ENCODE measurements at places on chromosomes 7 and 10.

- no peak for DNase-seq
Measured at GRCh38 chr10:6657196-6657595, 77.1 kb upstream of the PRKCQ start.

DNA sequence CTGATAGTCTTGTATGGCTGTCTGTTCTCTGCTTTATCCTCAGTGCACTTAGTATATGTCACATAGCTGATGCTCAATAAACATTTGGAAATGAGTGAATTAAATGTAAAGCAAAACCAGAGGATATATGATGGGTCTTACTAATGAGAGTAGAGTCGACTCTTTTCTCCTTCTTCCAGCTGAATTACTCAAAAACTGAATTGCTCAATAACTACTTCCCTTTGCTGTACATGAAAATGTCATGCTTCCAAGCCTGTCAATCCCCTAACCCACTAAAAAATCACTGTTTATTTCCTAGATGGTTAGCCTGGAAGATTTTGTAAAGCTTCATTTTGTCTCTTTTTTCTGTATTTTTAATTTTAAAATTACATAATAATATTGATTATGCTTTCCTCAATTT, 88.0 kb downstream of the OR13A1 start:
- no peak for DNase-seq

DNA sequence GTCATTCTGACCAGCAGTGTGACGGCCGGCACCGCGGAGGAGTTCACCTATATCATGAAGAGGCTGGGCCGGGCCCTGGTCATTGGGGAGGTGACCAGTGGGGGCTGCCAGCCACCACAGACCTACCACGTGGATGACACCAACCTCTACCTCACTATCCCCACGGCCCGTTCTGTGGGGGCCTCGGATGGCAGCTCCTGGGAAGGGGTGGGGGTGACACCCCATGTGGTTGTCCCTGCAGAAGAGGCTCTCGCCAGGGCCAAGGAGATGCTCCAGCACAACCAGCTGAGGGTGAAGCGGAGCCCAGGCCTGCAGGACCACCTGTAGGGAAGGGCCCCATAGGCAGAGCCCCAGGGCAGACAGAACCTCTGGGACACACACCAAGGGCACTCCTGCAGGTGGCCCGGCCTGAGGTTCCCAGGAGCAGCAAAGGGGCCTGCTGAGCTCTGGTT, 9.0 kb downstream of the RBP3 start:
- no peak for DNase-seq

GRCh38 chr7:70856901-70857630, 274.9 kb upstream of the GALNT17 start:
- peak; percentile 32 for DNase-seq

DNA sequence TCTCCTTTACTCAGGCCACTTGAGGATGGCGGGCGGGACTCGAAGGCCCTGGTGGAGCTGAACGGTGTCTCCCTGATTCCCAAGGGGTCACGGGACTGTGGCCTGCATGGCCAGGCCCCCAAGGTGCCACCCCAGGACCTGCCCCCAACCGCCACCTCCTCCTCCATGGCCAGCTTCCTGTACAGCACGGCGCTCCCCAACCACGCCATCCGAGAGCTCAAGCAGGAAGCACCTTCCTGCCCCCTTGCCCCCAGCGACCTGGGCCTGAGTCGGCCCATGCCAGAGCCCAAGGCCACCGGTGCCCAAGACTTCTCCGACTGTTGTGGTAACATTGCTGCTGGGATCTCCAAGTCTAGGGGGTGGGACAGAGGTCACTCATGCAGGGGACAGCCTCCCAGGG, 65.7 kb downstream of the GTF2IRD1 start:
- DNase-seq = no peak

DNA sequence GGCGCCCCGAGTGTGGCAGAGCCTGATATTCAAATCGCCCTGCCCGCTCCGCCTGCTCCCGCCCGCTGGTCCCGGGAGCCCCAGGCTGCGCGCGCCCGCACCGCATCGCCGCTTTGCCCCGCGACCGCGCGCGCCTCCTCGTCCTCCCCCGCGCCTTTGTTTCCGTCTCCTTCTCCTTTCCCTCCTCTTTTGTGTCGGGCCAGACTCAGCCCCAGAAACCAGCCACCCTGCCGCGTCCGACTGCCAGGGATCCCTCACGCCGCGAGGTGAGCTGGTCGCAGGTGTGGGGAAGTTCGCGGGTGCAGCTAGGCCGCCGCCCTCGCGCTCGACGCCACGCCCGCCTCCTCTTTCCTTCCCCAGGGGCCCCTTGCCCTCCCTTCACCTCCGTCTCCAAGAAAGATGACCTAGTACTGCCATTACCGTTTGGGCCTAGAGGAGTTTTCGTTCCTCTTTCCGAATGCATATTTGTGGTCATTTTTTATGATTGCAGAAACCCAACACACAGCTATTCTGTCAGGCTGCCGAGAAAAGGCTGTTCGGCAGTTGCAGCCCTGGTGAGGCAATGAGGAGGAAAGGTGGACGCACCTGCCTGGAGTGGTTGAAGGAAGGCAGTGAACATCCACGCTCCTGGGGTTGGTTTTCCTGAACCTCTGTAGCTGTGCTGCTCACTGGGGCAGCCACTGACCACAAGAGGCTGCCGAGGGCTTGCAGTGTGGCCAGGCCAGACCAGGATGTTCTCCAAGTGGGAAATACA, 107.3 kb downstream of the SNX10 start:
- DNase-seq = peak; percentile 13

DNA sequence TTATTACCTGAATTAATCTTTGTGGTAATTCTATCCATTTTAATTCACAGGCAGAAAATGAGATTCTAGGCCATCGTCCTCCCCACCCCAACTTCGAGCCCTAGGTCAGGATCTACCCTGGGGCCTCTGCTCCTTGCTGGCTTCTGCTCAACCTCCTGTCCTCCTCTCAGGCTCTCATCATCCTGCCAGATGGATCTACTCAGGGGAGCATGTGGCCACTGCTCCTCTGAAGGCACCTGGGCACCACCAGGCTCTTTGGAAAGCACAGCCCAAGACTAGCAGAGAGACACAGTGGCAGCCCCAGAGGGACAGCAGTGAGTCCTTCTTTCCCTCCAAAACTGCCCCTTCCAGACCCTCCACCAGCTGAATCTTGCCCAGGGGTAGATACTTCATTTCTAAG, 248.2 kb downstream of the TCERG1L start:
- DNase-seq = no peak

- DNase-seq = no peak
Measured at GRCh38 chr7:155349601-155350331, 52.1 kb downstream of the INSIG1 start.

DNA sequence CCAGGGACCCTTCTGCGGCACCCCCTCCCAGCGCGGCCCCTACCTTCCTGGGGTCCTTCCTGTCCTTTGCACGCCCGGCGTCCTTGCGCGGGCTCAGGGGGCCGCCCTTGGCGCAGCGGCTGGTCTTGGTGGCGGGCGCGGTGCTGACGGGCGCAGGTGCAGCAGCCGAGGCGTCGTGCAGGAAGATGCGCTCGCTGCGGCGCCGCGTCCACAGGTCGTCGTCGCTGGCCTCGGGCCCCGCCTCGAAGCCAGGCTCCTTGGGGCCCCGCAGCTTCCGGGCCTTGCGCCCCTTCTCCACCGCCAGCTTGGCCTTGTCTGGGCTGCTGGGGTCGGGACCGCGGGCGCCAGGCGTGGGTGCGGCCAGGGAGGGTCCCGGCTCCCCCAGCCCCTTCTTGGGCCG, 49.8 kb downstream of the SLC29A4 start:
- no peak for DNase-seq

- no peak for DNase-seq
Measured at GRCh38 chr7:44172803-44173424, 16.3 kb downstream of the GCK start.

DNA sequence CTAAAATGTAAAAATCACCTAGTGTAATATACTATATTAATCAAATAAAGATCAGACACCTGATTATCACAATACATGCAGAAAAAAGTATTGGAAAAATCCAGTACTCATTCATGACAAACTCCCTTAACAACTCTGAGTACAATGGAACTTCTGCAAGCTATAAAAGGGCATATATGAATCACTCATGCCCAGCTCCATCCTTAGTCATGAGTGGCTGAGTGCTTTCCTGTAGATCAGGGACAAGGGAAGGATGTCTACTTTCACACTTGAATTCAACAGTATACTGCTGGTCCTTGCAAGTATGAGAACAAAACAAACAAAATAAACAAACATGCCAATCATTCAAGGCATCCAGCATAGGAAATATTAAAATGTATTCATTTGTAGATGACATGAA, 116.5 kb downstream of the ADARB2 start:
- DNase-seq = no peak

GRCh38 chr10:93081834-93082233, 8.1 kb downstream of the CYP26A1 start:
- DNase-seq = no peak

- DNase-seq = no peak
Measured at GRCh38 chr10:19142967-19143366, 94.4 kb downstream of the MALRD1 start.

GRCh38 chr7:101162551-101163278, 2.7 kb downstream of the VGF start:
- DNase-seq = no peak

DNA sequence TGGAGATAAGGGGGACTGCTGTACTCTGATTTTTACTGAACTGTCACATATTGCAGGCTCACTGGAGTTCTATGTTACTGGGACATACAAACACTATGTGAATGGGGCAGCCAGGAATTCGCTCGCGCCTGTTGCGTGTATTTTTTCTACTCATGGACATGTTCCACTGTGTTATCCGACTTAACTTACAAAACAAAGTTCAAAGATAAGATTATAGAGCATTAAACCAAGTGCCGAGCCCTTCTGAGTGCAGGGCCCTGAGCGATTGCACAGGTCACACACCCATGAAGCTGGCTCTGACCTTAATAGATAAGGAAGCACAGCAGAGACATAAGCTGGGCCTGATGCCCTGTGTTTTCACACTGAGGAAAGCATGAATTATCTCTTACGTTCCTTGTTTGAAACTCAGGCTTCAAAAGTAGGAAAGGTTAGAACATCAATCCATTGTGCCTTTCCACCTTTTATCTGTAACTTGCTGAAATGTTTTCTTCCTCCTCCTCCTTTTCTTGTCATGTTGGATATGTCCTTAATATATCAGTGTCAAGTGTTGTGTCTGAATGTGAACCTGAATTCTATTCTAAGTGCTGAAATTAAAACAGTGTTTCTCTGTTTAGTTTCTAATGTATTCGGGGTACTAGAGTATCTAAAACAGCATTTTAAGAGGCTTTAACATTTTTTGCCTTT, 273.8 kb downstream of the AUTS2 start:
- no peak for DNase-seq

DNA sequence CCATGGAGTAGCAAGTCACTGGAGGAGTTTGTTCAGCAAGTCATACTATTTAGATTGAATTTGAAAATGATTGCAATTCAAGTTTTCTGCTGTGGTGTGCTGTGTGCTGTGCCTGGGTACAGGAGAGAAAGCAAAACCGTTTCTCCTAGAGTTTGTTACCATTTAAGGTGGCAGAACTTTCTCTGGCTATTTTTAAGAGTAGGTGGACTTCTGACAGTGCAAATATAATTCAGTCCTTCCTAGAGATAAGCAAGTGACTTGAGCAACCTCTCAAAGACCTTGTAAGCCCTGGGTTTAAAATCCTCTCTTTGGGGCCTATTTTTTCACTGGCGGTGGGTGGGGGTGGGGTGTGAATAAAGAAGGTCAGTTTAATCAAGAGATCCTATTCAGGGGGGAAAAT, 42.9 kb upstream of the FGL2 start:
- DNase-seq = no peak

DNA sequence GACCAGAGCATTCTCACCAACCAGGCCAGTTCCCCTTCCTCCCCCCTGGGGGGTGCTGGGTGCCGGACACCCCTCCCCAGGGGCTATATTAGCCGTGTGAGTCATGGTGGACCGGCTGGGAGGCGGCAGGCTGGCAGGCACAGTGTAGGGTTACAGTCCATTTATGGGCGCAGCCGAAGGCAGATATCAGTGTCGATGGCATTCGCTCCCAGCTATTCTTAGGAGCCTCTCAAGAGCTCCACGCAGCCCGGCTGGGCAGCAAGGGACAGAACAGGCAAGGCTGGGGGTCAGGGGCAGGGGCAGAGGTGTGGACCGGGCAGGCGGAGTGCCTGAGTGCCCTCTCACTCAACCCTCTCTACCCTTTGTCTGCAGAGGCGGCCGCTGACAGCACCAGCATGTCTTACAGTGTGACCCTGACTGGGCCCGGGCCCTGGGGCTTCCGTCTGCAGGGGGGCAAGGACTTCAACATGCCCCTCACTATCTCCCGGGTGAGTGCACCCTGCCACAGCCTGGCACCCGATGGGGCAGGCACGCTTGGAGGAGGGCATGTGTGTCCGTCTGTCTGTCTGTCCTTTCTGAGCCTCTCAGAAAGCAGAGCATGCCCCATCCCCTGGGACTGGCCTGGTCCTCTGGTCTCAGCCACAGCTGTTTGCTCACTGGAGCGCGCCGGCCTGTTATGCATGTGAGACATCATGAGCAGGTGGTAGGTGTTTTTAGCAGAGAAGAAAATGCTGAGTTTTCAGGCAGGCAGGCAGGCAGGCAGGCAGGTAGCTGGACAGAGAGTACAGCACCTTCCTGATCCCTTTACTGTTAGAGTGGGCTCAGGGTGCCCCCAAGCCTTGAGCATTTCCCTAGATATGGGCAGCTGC, at the start of gene LDB3:
Gene LDB3 (plus strand): TSS at position 215 of the 869 bp plus-strand sequence. CDS start 181 bp downstream, at position 396.
- no peak for DNase-seq

GRCh38 chr7:35316549-35316948, 62.6 kb upstream of the TBX20 start:
- no peak for DNase-seq

DNA sequence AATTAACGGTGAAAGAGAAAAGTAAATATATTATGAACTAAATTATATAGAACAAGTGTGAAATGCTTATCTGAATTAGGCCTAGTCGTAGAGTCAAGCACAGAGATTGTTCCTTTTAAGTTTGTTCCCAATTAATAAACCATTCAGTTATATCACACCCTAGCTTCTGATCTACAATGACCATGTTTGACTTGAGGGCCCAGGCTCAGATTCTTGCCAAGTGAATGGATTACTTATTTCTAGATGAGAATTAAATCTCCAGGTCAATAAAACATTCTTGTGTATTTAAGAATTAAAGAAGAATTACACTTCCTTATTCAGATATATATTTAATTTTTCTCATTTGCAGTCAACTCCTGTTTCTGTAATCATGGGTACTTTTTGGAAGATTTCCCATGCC, 37.4 kb upstream of the ARL4A start:
- no peak for DNase-seq

- DNase-seq = peak; percentile 6
Measured at GRCh38 chr7:150937848-150938561, 40.1 kb downstream of the KCNH2 start.

- DNase-seq = no peak
Measured at GRCh38 chr10:10919976-10920375, 97.7 kb upstream of the CELF2 start.

DNA sequence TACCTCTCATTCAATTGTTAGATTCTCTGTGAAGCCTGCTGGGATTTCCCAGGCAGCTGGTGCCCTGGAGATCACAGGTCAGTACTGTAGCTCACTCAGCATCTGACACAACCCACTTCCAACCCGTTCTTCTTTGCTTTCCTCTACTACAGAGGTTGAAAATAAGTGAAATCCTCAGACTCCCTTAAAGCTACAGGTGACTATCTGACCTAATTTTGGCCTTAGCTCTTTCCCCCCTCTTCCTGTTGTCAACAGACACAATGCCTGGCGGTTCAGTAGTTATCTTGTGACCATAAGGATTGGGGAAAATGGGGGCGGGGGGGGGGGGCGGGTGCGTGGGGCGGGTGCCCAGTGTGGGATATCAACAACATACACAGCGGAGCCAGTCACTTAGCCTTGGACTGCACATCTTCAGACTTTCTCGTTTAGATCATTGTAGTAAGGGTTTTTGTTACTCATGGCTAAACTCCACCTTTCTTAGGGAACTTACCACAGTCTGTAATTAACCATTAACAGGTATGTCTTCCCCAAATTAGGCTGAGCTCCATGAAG, 37.8 kb downstream of the MTPN start:
- no peak for DNase-seq
